T-helper 1 cell (primary cell): ENCODE measurements at places on chromosomes 6 and 20.

DNA sequence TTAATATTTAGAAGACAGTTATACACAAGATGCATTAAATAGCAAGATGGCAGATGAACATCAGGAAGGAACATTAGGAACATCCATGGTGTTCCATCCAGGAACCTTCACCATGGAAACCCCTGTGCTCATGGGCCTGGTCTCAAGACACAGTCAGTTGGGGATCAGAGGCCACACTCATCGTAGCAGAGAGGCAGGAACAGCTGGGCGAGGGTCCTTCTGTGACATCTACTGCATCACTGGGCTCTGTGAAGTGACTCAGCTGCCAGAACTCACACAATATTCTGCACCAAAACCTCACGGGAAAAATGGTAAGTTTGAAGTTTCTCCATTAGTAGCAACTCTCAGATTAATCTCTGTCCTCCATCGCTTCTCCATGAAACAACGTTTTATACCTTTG lies 356.6 kb downstream of the PREX1 start:
- no peak for DNase-seq

DNA sequence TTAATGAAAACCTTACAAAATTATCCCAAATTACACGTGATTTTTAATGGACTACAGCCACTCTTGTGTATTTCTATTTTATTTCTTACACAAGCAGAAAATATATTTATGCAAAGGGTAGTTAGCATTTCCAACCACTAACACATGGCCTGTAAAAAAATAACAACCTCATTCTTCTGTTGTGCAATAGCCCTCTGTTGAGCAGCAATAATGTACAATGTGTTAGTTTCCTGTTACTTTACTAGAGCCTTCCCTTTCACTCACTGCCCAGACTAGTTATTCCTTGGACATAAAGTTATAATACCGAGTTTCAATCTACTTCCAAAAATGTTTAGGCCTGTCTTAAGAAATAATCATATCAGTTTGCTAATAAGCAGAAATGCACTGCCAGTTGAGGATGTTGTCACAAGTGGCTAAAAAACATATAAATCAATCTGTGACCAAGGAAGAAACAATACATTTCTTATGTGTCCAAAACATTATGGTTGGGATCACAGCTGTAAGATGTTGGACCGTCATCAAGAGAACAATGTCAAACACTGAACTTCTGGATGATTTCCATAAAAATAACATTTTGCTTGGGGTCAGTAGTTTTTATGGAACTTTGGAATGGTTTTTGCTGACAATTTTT lies 73.6 kb upstream of the RNF146 start:
- DNase-seq, result no peak

DNA sequence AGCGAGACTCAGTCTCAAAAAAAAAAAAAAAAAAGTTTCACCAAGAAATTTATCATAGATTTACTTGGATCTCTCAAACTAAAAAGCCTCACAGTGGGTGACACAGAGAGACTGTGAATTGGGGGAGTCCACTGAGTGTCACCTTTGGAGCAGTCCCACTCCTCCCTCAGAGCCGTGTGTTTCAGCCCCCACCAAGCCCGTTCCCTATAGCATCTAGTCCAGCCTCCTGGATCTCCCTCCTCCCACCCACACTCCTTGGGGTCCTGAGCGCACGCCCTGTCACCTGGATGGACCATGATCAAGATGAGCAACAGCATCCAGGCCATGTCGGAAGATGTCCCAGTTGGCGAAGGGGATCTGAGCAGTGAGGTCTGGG lies 422 bp downstream of the NCR3 start:
- no peak for DNase-seq

- DNase-seq, result no peak
Measured at GRCh38 chr20:1414982-1415381, 22.1 kb upstream of the FKBP1A start.

DNA sequence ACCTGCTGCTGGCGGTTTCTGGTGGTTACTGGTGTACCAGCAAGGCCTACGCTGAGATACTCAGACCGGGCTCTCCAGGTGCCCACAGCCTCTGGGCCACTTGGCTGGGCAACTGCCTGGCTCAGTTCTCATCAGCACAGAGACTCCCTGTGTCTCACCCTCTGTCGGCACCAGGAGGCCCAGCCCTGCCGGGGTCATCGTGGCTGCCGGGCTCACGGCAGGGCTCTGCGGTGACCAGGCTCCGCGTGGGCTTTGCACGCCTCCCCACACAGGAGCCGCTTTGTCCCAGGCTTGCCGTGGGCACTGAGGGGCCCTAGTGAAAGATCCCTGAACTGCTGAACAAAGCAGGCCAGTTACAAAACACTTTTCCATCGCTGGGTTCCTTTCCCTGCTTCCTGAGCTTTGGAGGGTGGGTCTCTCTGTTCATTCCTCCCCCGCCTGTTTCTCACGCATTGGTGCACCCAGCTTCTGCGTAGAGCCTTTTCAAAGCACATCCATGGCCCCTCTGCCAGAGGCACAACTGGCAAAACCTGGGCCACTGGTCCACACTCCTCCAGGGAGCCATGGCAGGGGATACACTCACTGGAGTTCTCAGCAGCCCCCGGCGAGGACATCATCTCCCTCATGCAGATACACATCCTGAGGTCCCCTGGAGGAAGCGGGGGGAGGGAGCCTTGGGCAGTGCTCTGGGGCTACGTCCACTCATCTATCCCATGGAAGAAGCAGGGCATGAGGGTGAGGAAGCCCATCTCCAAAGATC lies 117.0 kb downstream of the NFATC2 start:
- no peak for DNase-seq

- DNase-seq, result no peak
Measured at GRCh38 chr20:36527331-36528125, 13.8 kb upstream of the MYL9 start.

DNA sequence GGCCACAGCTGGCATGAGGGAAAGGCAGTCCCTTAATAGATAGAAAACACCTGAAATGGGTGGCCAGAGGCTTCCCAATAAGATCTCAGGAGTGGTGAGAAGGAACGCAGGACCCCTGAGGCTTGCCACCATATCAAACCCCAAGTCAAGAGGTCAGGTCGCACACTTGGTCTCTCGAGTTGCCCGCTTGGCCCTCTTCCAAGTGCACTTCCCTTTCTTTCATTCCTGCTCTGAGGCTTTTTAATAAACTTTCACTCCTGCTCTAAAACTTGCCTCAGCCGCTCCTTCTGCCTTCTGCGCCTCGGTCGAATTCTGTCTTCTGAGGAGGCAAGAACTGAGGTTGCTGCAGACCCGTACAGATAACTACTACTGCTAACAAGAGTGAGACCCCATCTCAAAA lies 64.2 kb downstream of the SLC2A10 start:
- DNase-seq, result no peak

GRCh38 chr20:33976959-33977358 lies 16.8 kb upstream of the RALY start:
- DNase-seq, result no peak

DNA sequence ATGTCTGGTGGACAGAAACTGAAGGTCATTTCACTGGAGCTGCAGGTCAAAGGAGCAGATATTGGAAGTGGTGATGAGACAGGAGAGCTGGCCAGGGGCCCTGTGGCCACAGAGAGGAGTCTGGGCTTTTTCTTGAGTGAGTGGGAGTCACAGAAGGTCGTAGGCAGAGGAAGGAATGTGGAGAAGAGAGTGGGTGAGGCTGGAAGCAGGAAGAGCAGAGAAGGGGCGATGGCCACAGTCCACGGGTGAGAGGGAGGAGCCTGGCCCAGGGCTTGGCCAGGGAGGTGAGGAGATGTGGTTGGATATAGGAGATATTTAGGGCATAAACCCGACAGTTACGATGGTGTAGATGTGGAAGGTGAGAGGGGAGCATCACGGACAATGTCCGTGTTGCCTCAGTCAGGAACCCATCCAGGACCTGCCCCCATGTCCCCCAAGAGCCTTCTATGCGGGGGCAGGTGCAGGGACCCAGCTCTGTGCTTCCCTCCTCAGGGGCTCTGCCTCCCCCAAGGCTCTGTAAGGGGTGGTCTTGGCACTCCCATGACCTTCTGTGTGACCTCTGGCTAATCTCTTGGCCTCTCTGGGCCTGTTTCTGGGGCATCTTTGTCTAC lies 150.5 kb upstream of the PTPN1 start:
- no peak for DNase-seq

DNA sequence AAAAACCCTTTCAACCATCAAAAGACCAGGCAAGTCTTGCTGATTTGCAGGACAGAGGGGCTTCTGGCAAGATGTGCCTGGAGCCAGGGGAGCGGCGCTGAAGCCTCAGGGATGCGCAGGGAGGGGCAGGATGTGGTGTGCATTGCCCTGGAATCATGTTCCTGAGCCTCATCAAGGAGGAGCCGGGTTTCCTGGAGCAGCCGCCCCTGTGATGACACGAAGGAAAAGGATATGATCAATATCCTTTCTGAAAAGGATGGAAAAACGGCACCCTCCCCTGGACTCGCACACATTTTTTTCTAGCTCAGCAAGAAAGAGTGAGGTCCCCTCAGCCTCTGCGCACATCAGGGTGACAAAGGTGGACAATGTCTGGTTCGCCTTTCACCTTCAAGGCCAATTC lies 173.1 kb upstream of the SSTR4 start:
- DNase-seq, result no peak

GRCh38 chr20:3367089-3367488 lies 40.4 kb downstream of the DNAAF9 start:
- no peak for DNase-seq

DNA sequence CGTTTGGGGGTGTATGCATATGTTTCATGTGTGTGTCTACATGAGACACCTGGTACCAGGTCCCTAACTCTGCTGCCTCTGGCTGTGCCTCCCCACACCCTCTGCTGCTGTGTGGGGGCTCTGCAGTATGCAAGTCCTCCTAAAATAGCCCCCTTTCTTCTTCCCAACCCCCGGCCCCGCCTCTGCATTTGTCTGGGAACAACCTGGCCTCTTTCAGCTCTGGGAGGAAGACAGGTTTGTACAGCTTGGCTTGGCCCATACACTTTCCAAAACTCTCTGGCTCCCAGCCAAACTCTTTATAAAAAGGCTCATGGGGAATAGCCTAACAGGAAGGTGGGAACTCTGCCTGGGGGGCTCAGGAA lies 27.1 kb upstream of the EMILIN3 start:
- no peak for DNase-seq

- no peak for DNase-seq
Measured at GRCh38 chr6:168221497-168222079, 98.0 kb downstream of the DACT2 start.

DNA sequence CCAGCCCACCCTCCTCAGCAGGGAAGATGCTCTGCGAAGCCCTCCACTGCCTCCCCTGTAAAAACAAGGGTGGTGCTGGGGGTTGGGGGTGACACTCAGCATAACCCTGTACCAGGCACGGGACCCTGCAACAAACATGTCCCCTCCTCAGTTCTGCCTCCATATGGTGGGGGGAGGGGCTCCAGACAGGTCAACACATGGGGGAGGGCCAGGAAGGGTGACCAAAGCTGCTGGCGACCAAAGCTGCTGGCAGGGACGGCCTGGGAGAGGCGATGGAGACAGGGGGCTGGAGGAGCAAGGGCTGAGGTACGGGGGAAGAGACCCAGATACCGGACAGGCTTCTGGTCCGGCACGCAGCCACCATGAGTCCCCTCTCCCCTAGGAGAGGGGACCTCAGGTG lies 123.2 kb downstream of the TAF4 start:
- no peak for DNase-seq

- DNase-seq, result no peak
Measured at GRCh38 chr6:95576218-95576997, 927 bp upstream of the MANEA start.
